Stimulated activated CD4-positive, alpha-beta T cell treated with anti-CD3 and anti-CD28 coated beads, Interleukin-1b, Interleukin-23, amount 100 ng/mL, for 24 hours (primary cell): ENCODE measurements at places on chromosomes 3 and 15.

DNA sequence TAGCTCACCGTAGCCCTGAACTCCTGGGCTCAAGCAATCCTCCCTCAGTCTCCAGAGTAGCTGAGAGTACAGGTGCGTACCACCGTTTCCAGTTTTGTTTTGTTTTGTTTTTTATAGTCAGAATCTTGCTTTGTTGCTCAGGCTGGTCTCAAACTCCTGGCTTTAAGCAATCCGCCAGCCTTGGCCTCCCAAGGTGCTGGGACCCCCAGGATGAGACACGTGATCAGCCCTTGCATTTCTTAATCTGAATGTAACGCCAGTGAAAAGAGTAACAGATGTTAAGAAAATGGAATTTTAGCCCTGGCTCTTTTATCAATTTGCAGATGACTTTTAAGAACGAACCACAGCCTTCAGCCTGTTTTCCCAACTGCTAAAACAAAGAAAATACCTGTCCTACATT lies 451.3 kb downstream of the SHQ1 start:
- DNase-seq: no peak

DNA sequence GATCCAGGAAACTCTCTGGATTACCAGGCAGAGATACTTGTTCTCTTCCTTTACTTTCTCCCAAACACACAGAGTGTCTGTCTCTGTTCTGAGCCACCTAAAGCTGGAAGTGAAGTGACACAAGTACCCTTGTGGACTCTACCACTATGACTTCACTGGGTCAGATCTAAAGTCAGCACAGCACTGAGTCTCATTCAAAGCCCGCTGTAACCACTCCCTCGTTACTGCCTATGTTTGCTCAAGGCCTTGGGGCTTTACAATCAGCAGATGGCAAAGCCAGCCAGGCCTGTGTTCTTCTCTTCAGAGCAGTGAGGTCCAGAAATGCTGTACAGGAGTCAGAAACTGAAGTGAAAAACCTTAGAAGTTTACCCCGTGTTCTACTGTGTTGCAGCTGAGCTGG lies 588.3 kb upstream of the SEMA6D start:
- DNase-seq: no peak

DNA sequence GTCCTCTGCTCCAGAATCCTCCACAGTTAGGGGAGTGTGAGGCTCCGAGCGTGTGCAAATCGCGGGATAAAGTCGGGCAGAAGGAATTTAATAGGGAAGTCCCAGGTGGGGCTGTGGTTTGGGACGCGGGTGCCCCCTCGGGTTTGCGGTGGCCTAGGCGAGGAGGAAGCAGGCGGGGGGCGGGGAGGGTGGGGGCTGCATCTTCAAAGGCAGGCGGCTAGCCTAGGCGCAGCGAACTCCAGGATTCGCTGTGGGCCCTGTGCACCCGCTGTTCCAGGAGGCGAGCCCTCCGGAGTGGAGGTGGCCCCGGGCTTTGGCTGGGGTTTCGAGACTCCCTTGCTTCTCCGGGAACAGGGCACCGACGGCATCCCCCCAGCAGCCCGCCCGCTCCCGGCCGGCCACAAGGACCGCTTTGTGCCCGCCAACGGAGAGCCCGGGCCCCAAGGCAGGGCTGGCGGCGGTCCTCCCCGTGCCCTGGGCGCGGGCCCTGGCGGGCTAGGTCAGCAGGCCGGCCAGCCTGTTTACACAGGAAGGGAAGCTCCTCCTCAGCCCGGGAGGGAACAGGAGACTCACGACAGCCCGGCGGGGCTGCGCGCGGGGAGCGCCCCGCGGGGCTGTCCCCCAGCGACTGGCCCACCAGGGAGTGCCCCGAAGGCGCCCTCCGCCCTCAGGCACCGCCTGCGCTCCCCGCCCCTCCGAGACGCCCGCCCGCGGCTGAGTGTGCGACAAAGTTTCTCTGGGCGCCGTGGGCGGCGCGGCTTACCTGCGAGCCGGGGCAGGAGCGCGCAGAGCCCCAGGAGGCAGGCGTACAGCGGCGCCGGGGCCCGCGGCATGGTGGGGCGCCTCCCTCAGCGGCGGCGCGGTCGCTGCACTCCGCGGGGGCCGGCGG lies 753 bp downstream of the ITGB5 start:
- no peak for DNase-seq

DNA sequence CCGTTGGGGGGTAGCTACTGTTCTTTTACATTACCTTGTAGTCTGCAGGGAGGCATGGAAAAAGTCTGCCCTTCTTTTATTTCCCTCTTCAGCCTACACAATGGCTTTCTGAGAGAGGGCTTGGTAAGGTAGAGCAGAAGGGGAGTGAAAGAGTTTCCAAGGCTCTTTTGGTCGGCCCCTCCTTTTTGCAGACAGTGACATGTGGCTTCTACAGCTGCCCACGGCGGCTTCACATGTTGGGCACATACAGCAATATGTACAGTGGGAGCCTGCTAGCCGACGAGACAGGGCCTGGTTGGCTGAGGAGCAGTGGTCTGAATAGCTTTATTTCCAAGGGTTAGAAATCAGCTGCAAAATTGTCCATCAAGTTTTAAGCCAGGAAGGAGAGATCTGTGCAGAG lies 4.0 kb downstream of the INAFM2 start:
- DNase-seq: no peak

GRCh38 chr3:46484911-46485778 lies 12.6 kb upstream of the RTP3 start:
- DNase-seq: no peak

DNA sequence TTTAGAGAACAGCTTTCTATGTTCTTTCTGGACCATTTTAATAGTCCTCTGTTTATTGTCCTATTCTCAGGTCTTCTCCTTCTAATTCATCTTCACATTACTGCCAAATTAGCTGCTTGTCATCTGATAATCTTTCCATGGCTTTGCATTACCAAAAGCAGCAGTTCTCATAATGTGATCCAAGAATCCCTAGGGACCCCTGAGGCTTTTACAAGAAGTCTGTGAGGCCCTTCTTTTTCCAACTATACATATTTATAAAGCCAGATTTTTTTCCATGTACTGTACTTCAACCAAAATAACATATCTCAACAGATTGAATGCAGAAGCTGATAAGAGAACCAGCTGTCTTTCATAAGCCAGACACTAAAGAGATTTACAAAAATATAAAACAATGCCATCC lies 162.5 kb upstream of the BFSP2 start:
- no peak for DNase-seq

GRCh38 chr3:36409862-36410261 lies 29.6 kb downstream of the STAC start:
- no peak for DNase-seq

DNA sequence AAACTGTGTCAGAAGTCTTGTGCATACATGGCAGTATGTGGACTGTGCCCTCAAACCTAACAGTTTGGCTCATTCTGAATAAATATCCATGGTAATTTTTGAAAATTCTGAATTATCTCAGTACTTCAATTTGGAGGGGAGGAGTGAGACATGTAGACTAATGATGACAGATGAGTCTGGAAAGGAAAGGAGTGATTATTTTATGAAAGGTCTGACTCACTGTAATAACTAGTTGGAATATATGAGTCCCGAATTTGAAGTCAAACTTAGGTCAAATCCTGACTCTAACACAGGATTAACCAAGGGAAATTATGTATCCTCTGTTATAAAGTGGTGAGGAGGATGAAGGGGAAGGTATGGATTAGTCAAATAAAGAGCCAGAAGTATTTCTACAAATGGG lies 38.6 kb downstream of the SUCNR1 start:
- DNase-seq: no peak
